ENCODE measurements at places on chromosomes 13 and 19.

DNA sequence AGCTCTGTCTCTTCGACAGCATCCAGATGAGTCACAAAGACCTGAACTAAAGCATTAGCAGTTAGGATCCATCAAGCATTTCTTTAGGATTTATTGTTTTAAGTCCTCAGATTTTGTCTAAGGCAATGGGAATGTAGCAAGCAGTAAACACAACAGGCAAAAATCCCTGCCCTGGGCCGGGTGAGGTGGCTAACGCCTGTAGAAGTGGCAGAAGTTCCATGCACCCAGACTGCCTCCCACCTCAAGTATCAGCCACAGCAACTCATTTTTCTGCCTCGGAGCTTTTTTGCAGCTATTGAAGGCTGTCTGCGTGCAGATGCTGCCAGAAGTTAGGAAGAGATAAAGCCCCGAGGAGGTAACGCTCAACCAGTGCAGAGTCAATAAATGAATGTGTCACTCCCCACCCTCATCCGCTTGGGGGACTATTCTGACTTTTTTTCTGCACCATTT lies 47.1 kb upstream of the MRI1 start:
- peak; percentile 81 for DNase-seq

GRCh38 chr19:41845001-41845050 lies at the start of gene DMRTC2:
TSS of gene DMRTC2 (plus strand) at chr19:41845042. CDS start at chr19:41847429, 2,387 bp downstream.
- DNase-seq = no peak

DNA sequence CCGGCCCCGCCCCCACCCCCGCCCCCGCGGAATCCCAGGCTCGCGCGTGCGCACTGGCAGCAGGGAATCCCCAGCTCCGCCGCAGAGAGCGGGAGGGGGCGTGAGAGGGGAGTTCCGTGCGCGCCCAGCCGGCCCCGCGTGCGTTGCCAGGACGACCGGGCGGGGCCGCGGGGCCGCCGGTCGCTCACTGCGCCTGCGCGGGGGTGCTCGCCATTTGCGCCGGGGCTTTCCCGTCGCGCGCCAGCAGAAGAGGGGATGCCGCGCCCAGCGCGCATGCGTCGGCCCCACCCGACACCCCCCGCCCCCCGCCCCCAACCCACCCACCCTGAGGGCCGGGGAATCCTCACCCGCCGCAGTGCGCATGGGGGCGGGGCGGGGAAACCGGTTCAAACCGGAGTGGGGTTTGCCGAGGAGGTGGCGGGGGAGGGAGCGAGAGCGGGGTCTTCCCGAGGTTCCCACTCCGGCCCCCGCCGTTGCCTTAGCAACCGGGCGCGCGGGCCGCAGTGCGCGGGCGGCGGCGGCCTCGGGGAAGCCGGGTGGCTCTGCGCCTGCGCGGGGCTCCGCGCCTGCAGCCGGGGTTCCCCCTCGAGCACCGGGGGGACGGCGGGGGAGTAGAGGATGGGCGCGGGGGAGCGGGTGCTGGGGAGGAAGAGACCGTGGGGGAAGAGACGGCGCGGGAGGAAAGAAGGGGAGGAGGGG lies 15.1 kb downstream of the CCDC124 start:
- peak; percentile 98 for DNase-seq

DNA sequence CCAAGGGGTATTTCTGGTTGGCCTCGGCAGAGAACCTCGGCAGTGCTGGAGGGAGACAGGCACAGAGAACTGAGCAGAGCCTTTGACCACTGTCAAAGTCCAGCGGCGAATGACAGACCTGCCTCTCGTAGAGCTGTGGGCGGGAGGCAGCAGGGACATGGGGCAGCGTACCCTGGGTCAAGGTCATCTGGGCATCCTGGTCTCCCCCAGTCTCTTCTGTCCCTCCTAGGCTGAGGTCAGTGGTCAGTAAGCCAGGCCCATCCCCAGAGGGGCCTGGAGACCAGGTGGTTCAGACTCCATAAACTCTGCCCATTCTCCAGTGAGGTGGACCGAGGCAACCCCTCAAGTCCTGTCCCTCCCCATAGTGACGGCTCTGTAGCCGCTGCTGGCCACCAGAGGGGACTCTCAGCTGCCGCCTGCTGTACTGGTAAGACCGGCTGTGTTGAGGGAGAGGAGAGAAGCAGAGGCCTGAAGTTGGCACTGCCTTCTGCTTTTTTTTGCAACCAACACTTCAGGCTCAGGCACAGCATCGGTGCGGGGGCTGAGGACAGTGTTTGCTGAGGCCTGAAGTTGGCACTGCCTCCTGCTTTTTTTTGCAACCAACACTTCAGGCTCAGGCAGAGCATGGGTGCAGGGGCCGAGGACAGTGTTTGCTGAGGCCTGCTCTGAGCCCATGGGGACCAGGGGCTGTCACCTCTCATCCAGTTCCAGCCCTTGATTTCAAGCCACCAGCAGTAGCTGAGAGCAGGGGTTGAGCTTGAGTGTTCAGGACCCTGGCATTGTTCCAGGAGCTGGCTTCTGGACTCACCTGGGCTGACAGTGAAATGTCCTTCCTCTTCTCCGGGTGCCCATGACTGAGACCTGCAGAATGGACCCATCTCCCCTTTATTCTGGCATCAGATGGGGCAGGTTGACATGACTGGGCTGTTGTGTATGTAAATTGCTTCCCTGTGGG lies at the start of gene PGLYRP2:
PGLYRP2 (minus strand) TSS at position 111 of the 955 bp plus-strand sequence. CDS start 130 bp downstream, outside the sequence.
- DNase-seq = no peak

- no peak for DNase-seq
Measured at GRCh38 chr19:33691030-33691427, 69.3 kb downstream of the CHST8 start.

GRCh38 chr13:111095031-111095840 lies 19.9 kb upstream of the ARHGEF7 start:
- no peak for DNase-seq
